ENCODE measurements at places on chromosomes 7 and 10. TPM values are rescaled to one million over a fixed set of nuclear protein-coding genes. Genes with fewer than 3 reads are reported as not detected.

IKZF1 gene
- total RNA-seq = not detected

TAC1 gene
- not detected for total RNA-seq

ZNF736 gene
- total RNA-seq = 5.5 TPM

ARMC10 gene
- 39.1 TPM for total RNA-seq

SMKR1 gene
- total RNA-seq = 0.09 TPM

OPN4 gene
- total RNA-seq = not detected

CADPS2 gene
- 16.4 TPM for total RNA-seq

MMP21 gene
- total RNA-seq = under 0.01 TPM

NEURL1 gene
- 1.6 TPM for total RNA-seq

AKR1D1 gene
- total RNA-seq = not detected

CHST12 gene
- 2.6 TPM for total RNA-seq

GPNMB gene
- total RNA-seq = 58.6 TPM

PAPSS2 gene
- 147 TPM for total RNA-seq

ARMC3 gene
- not detected for total RNA-seq

AKAP9 gene
- 35.8 TPM for total RNA-seq

OGA gene
- 93.9 TPM for total RNA-seq

LEP gene
- total RNA-seq = 0.09 TPM

PCLO gene
- under 0.01 TPM for total RNA-seq

ARHGAP12 gene
- 42.2 TPM for total RNA-seq

TMEM72 gene
- total RNA-seq = not detected

LRGUK gene
- total RNA-seq = 0.18 TPM

KDM7A gene
- 4.8 TPM for total RNA-seq

GPER1 gene
- 1.00 TPM for total RNA-seq

RELN gene
- 0.74 TPM for total RNA-seq

AFAP1L2 gene
- 0.14 TPM for total RNA-seq

ECHDC3 gene
- total RNA-seq = 4.4 TPM

MYH16 gene
- total RNA-seq = not detected

SPDYE5 gene
- not detected for total RNA-seq

TASOR2 gene
- 42.8 TPM for total RNA-seq

CCZ1 gene
- total RNA-seq = 22.9 TPM

STOX1 gene
- 0.14 TPM for total RNA-seq

KLF14 gene
- not detected for total RNA-seq

LIPM gene
- not detected for total RNA-seq

PLEKHS1 gene
- total RNA-seq = 0.09 TPM

IFIT2 gene
- 3.1 TPM for total RNA-seq

IRF5 gene
- total RNA-seq = not detected

PRKG1 gene
- 32.7 TPM for total RNA-seq

CRHR2 gene
- not detected for total RNA-seq

PRKCQ gene
- total RNA-seq = under 0.01 TPM

ADAM22 gene
- 0.37 TPM for total RNA-seq

INMT gene
- total RNA-seq = 21.8 TPM

FEZF1 gene
- total RNA-seq = not detected

DENND11 gene
- total RNA-seq = 9.4 TPM

GPR15LG gene
- not detected for total RNA-seq

SLC16A9 gene
- total RNA-seq = 0.55 TPM

ASIC3 gene
- 0.14 TPM for total RNA-seq

OR9A2 gene
- total RNA-seq = not detected

MUC3A gene
- not detected for total RNA-seq

CALHM3 gene
- not detected for total RNA-seq

GOT1 gene
- total RNA-seq = 23.3 TPM

ELN gene
- 4.2 TPM for total RNA-seq

ITIH5 gene
- 3.0 TPM for total RNA-seq

ZNF503 gene
- total RNA-seq = 4.7 TPM
